Stromal cell of bone marrow (primary cell): ENCODE measurements at places on chromosomes 2 and 18.

DNA sequence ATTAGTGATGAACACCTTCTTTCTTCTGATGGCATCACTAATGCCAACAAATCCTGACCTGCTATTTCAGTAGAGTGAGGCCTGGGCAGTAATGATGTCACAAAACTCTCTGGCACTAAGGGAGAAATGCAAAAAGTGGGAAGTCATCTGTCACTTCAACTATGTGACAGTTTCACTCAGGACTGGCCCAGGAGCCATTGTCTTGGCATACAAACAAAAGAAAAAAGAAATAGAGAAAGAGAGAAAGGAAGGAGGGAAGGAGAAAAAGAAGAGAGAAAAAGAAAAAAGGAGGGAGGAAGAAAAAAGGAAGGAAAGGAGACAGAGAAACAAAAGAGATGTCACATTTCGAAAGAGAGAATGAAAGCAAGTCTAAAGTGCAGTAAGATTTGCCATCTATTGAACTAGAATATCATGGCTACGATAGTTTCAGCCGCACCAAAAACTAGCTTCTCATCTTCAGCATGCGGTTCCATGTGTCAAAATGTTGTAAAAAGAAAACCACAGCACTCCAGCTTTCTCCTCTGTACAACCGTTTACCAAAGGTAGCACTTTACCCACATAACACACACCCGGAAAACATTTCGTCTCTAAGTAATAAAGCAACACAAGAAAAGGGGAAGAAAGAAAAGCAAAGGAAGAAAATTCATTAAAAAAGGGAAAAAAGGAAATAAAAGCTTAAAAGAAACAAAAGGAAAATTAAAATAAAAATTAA lies 50.1 kb downstream of the CD226 start:
- DNase-seq: no peak

GRCh38 chr18:24011123-24011917 lies 3.2 kb upstream of the TTC39C start:
- no peak for DNase-seq

DNA sequence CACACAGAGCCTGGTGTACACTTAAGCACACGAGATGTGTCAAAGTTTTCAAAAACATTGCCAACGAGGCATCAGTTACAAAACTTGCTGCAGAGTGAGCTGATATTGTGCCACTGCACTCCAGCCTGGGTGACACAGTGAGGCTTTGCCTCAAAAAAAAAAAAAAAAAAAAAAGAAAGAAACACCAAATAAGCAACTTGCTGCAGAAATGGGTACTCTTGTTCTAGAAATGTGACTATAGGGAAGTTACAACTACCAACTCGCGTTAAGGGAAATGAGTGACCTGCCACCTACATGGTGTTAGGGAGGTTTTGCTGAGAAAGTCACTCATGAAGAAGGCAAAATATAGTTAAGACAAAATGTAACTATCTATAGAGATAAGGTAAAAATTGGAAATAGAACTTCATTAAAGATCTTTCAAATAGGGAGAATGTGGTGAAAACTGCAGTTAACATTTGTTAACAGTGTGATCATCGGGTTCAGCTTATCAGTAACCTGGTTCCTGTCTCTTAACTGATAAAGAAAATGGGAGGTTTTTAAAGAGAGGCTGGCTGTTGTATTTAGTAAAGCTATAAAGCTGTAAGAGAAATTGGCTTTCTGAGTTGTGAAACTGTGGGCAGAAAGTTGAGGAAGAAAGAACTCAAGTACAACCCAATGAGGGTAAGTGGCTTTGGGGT lies at the start of gene IL1RL1:
Gene IL1RL1, plus strand, starts transcription at position 600 of the 677 bp plus-strand sequence. CDS start 26,702 bp downstream, outside the sequence.
- DNase-seq: no peak

DNA sequence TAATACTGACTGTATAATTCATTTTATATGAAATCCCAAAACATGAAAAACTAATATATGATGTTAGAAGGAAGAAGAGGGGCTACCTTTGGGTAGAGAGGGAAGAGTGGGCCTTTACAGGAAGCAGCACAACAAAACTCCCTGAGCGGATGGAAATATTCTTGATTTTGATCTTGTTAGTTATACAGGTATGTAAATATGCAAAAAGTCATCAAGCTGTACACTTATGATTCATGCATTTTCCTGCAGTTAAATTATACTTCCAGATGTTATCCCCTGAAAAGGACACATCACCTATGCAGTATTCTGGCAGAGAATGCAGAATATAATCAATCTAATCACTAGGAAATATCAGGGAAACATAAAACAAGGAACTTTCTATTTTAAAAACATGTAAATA lies 249.4 kb upstream of the MGAT5 start:
- DNase-seq: no peak

DNA sequence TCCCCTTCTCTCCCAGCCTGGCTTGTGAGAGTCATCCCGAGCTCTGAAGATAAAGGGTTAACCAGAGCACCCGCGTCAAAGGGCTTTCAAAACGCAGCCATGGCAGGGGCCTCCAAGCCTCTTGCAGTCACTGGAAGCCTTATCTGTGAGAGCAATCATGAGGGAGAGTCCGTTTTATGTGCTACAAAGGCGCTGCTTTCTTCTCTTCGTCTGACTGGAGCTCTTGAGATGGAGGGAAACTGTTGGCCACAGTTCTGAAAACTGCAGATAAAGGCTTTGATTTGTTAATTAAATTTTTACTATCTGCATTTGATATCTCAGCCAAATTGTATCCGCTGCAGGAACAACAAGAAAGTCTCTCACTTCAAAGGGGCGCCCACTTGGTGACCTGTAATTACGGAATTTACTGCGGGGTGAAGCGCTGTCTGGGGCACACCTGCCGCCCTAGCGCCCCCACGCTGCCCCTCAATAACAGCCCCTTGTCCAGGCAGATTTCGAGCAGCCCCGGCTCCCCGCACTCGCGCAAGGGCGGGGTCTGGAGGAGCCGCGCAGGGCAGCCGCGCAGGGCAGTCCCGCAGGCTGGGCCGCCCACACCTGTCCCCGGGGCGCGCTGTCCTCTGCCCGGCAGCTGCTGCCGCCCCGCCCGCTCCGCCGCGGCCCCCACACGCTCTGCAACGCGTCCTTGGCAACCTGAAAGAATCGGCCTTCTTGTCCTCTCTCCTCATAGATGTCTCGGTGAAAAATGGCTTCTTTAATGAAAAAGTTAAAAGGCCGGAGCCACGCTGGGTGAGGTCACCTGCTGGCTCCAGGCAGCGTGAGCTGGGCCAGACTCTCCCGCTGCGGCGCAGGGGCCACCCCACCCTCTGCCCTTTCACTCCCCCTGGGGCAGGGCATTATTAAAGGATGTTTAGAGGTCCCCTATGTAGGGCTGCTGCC lies 217.9 kb downstream of the VAPA start:
- DNase-seq: no peak

- no peak for DNase-seq
These were observed 864.9 kb upstream of the ID2 start for GRCh38 chr2:7816944-7817343.

DNA sequence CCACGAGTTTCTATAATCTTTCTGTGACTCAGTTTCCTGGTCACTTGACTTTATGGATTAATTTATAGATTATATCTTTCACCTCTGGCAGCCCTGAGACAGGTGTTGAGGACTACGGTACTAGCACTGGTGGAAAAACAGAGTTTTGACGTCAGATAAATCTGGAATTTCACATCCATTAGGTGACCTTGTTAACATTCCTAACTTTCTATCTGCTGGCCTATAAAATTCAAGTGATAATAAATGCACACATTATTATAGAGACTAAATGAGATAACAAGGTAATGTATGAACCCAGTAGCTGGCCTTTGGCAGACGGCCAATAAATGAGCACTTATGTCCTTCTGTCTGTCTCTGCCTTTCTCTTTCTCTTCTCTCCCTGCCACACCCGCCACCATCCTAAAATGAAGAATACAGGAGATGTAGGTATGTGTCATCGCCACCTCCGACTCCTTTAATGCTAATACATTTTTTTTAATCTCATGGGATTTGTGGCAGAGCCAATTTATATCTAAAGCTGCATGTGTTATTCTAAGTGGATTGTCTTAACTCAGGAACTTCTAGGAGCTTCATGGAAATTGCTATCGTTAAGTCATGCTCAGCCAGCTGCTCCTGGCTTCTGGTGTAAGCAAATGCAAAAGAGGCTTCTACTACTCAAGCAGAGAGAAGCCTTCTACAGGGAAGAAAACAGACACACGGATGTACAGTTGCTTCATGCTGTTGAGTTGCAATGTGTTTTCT lies 2.3 kb downstream of the TM4SF20 start:
- DNase-seq: no peak

DNA sequence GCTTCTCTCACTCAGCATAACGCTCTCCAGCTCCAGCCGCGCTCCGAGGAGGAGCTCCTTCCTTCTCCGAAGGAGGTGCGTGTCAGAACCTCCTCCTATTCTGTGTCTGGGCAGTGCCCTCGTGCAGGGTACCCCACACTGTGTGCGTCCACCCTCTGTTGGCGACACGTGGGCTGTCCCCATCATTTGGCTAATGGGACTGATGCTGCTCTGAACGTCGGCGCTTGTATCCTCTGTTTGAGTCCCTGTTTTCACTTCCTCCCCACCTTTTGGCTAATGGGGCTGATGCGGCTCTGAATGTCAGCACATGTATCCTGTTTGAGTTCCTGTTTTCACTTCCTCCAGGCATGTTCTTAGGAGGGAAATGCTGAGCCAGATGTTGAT lies 22.2 kb downstream of the KCNG2 start:
- DNase-seq: no peak

DNA sequence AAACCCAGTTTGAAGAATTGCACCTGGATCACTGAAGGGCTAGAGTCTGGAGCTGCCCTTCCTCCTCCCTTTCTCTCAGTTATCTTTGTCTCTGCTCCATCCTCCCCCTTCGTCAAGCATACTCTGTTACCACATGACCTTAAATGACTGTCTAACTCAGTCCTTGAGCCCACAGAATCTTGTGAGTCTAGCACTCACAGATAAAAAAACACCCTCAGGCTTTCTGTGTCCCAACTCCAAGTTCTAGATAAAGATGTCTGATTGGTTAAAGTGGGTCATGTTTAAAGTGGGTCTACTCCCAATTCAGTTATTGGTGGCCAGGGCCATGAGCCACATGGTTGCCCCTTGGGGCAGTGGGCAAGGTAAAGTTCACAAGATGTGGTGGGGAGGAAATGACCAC lies 53.5 kb upstream of the CYP1B1 start:
- no peak for DNase-seq

GRCh38 chr18:55910296-55910695 lies 322.3 kb upstream of the TCF4 start:
- no peak for DNase-seq

DNA sequence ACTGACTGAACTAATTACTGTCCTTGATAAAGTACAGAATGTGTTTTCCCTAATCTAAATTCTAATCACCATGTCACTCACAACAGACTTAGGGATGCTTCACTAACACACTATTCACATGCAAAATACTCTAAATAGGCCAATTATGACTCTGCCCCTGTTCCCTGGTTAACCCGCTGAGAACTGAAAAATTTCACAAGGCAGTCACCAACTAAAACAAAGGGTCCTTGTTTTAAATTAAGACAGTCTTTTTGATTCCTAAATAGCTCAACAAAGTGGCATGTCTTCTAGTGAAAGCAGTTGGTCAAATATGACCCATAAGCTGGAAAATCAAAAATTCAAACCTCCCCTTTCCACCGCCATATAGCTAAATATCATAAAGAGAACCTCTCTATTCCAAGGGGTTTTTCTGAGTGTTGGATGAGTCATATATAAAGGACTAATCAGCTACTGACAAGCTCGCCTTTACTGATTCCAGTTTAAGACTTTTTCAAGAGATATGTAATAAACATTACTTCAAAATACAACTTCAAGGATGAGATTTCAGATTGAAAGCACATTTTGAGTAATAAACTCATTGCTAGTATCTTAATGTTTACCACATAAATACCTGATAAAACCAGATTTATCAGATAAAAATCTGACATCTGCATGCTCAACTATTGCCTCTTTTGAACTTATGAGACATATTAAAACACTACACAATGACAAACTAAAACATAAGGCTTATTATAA lies 235.8 kb downstream of the TCF4 start:
- DNase-seq: no peak

- DNase-seq: no peak
These were observed at the start of gene HOXD1 for GRCh38 chr2:176187899-176188773. Gene HOXD1, plus strand, starts transcription at chr2:176188668. Its CDS starts 134 bp downstream, at chr2:176188802.

DNA sequence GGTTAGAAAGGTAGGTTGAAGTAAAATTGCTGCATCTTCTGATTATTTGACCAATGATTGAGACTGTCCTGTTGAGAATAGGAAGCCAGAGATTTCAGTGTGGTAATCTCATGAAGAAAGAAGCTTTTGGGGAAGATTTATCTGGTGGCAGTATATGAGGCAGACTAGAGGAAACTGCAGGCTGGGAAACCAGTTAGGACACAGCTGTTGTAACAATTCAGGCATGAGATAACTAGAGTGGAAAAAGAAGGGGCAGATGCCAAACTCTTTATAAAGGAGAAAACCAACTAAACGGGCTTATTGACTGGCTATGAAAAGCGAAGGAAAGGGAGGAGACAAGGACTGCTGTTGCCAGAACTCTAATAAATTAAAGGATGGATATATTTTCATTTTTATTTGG lies 155.6 kb downstream of the TTC27 start:
- no peak for DNase-seq

DNA sequence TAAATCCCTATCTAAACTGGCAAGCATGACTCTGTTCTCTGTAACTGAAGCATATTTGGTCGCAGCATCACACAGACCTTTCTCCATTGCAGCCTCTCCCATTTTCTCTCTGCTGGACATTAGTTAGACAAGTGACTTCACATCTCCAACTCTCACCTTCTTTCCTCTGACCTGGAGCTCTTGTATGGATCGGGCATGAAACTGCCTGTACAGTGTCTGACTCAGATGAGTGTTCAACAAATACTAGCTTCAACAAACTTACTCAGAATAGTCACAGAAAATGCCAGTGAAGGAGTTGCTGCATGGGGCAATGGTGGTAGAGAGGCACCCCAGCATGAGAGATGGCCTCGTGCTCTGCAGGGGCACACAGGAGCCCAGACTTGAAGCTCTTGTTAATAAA lies 104.7 kb upstream of the COPS8 start:
- DNase-seq: no peak

- DNase-seq: no peak
These were observed 1.5 kb upstream of the ASNSD1 start for GRCh38 chr2:189659734-189660133.

- peak; percentile 81 for DNase-seq
These were observed 92.7 kb downstream of the FAM124B start for GRCh38 chr2:224309176-224309575.

- no peak for DNase-seq
These were observed 52.7 kb upstream of the SCYGR2 start for GRCh38 chr2:227545990-227546389.

- DNase-seq: no peak
These were observed 23.2 kb downstream of the KCNF1 start for GRCh38 chr2:10934979-10935350.

DNA sequence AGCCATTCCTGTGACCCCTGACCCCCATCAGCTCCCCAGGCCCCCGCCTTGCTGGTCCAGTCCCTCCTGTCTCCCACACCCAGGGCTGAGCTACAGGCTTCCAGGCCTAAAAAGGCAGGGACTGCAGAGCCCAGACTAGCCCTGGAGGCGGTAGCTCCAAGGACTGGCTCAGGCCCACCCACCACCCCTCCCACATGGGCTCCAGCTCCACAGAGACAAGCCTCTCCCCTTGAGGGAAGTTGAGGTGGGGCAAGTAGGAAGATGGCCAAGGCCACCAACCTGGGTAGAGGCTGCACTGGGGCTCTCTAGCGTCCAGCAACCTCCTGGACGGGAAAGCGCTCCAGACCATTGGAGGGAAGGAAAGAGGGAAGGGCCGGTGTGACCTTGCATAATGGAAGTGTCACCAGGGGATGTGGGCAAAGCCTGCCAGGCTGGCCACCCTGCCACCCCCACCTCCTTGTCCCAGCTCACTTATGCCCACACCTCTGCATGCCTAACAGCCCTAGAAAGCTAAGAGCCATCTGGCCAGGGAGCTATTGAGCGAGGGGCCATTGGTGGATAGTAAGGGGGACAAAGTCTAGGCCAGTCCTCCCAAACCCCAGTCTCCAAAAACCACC lies 63.1 kb downstream of the TNS1 start:
- DNase-seq: no peak
